ENCODE measurements at places on chromosomes 13 and 19.
A peak's percentile ranks its signal among the peaks of the same experiment; 100 is the strongest.

GRCh38 chr13:79548902-79549301 is 67.9 kb downstream of the NDFIP2 start:
- H3K4me1 ChIP-seq: no peaks in the 10 kb centered on the region
- H3K27me3 ChIP-seq: no peaks in the 10 kb centered on the region
- H3K36me3 ChIP-seq: no peaks in the 10 kb centered on the region
- no peak overlapping the region for H3K4me3 ChIP-seq
- no peak for DNase-seq
- H3K27ac ChIP-seq: no peak overlapping the region

GRCh38 chr13:32045982-32046785 is 14.6 kb downstream of the FRY start:
- H3K27me3 ChIP-seq: no peaks in the 10 kb centered on the region
- DNase-seq: no peak
- H3K36me3 ChIP-seq: no peaks in the 10 kb centered on the region
- H3K27ac ChIP-seq: peak overlapping the region; percentile 67

DNA sequence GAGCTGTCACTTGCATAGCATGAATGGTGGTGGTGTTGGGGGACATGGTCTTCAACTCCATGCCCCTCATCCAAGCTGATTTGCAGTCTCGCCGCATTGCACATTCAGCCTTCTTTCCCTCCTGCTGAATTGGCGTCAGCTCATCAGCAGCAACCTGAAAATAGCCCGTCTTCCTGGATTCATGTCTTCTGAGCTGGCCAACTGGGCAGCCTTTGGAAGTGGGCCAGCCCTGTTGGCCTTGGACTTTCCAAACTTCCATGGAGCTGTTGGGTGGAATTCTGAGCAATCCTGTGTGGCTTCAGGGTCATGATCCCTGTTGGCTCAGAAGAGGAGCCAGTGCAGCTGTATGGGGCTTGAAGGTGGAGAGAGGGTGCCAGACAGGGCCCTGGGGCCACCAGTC is 68.8 kb downstream of the ZNF536 start:
- H3K4me3 ChIP-seq: no peak overlapping the region
- no peaks in the 10 kb centered on the region for H3K27me3 ChIP-seq
- H3K4me1 ChIP-seq: no peaks in the 10 kb centered on the region
- no peak for DNase-seq
- H3K27ac ChIP-seq: no peak overlapping the region
- H3K36me3 ChIP-seq: no peaks in the 10 kb centered on the region

DNA sequence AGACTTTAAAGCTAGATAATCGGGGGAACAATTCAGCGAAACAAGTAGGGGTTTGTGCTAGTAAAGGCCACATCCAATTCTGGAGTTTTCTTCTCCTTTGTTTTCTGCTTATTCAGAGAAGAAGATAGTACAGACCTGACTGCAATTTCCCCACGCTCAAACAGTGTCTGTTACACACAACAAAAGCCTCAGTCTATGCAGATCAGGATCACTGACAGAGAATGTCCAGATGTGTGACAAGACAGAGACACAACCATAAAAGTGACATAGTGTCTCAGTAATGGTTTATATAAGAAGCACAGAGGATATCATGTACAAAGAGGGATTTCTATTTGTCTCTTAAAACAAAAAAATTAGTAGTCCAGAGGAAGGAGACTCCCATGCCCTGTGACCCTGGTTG is 70.7 kb upstream of the GTF3A start:
- H3K4me1 ChIP-seq: no peaks in the 10 kb centered on the region
- no peaks in the 10 kb centered on the region for H3K36me3 ChIP-seq
- DNase-seq: no peak
- H3K27ac ChIP-seq: no peak overlapping the region
- H3K4me3 ChIP-seq: no peak overlapping the region

- H3K4me1 ChIP-seq: no peaks in the 10 kb centered on the region
- no peaks in the 10 kb centered on the region for H3K27me3 ChIP-seq
- no peak overlapping the region for H3K4me3 ChIP-seq
- no peak for DNase-seq
- H3K27ac ChIP-seq: no peak overlapping the region
Observed at GRCh38 chr13:95349267-95349666, 48.0 kb upstream of the ABCC4 start.

DNA sequence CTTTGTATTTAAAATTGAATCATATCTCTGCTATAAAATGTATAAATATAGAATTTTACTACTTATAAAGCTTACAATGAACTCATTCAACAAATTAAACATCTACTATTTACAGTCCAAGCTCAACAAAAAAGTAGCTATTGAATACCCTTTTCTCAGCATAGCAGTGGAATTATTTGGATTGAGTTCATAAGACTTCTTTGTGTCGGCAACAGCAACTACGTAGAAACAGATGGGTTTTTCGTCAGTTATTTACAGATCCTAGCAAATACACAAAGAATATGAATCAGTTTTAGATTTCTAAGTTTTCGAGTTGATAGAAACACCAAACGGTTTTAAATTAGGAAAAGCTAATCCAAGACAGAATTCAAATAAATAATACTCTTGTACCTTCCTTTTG is 10.4 kb upstream of the NEK3 start:
- no peak overlapping the region for H3K27ac ChIP-seq
- no peak overlapping the region for H3K4me3 ChIP-seq
- no peak for DNase-seq
- no peaks in the 10 kb centered on the region for H3K27me3 ChIP-seq
- no peaks in the 10 kb centered on the region for H3K4me1 ChIP-seq
- H3K36me3 ChIP-seq: no peaks in the 10 kb centered on the region

- H3K27ac ChIP-seq: no peak overlapping the region
- H3K27me3 ChIP-seq: no peaks in the 10 kb centered on the region
- no peak overlapping the region for H3K4me3 ChIP-seq
- DNase-seq: no peak
- H3K36me3 ChIP-seq: no peaks in the 10 kb centered on the region
- H3K4me1 ChIP-seq: peaks cover 3% of the 10 kb centered on the region
Observed at GRCh38 chr13:36108342-36108741, 22.8 kb downstream of the DCLK1 start.

DNA sequence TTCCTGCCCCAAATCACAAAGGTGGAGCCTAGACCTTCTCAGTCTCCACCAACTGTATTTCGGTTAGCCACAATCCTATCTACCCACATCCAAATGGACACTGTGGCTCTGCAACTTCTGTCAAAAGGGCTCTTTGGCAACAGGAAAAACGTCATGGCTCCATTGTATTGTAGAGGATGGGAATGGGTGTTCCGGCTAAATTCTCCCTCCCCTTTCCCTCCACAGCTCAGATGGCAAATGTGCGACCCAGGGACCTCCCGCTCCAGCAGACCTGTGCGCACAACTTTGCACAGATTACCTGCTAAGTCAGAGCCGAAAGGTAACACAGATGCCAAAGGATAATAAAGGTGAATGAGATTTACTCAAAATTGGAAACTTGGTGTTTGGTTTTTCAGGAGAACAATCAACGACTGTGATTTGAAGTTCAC is 968 bp upstream of the KL start:
- peaks cover 4% of the 10 kb centered on the region for H3K4me1 ChIP-seq
- no peaks in the 10 kb centered on the region for H3K36me3 ChIP-seq
- no peak overlapping the region for H3K4me3 ChIP-seq
- no peaks in the 10 kb centered on the region for H3K27me3 ChIP-seq
- H3K27ac ChIP-seq: peak overlapping the region; percentile 72
- no peak for DNase-seq

GRCh38 chr13:98974053-98974452 is 3.8 kb downstream of the DOCK9 start:
- no peaks in the 10 kb centered on the region for H3K36me3 ChIP-seq
- H3K4me3 ChIP-seq: no peak overlapping the region
- H3K4me1 ChIP-seq: no peaks in the 10 kb centered on the region
- H3K27ac ChIP-seq: peak overlapping the region; percentile 27

DNA sequence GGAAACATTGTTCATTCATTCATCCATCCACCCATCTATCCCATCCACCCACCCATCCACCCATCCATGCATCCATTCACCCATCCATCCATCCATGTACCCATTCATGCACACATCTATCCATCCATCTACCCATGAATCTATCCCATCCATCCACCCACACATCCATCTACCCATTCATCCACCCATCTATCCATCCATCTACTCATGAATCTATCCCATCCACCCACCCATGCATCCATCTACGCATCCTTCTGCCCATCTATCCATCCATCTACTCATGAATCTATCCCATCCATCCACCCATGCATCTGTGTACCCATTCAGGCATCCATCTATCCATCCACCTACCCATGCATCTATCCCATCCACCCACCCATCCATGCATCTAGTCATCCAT is 51.6 kb upstream of the URI1 start:
- H3K27ac ChIP-seq: no peak overlapping the region
- no peak overlapping the region for H3K4me3 ChIP-seq
- no peak for DNase-seq
- H3K36me3 ChIP-seq: no peaks in the 10 kb centered on the region
- no peaks in the 10 kb centered on the region for H3K4me1 ChIP-seq
- H3K27me3 ChIP-seq: no peaks in the 10 kb centered on the region

DNA sequence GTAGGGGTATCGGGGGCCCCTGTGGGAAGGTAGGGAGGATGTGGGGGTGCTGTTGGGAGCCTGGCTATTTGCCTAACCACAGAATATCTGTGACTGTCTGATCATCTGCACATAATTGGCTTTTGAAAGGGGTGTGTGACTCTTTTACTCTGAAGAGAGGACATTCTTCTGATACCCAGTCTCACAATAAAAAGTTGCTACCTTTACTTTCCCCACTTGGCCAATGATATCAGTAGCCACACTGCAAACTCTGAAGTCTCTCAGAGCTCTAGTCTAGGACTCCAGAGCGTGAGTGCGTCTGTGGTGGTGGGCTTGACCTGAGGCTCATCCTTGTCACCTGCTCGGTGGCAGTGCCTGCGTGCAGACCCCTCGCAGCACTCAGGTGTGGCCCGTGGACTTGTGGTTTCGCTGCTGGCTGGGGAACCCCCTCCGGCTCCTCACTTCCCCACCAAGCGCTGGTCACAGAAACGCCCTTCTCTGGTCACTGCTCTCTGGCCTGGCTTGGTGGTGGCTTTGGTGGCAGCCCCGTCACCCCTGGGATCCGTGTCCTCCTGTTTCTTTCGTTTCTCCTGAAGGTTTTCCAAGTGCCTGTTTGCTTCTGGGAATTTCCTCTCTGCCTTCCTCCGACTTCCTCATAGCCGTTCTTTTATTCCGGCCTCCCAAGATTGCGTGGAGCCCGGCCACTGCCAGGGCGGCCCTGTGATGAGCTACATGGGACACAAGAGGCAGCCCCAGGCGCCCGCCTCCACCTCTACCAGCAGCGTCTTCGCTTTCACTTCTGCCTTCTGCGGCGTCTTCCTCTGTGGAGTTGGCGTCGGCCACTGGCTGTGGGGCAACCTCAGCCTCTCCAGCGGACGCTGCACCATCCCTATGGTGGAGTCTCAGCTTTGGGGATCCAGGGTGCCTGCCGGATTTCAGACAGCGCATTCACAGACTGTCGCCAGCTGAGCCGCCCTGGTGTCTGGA is 78.0 kb downstream of the ATP11A start:
- H3K4me3 ChIP-seq: no peak overlapping the region
- H3K27ac ChIP-seq: no peak overlapping the region
- no peaks in the 10 kb centered on the region for H3K27me3 ChIP-seq
- H3K36me3 ChIP-seq: no peaks in the 10 kb centered on the region
- DNase-seq: no peak

GRCh38 chr19:929891-930258 is 4.0 kb downstream of the ARID3A start:
- DNase-seq: no peak
- no peaks in the 10 kb centered on the region for H3K36me3 ChIP-seq
- no peaks in the 10 kb centered on the region for H3K4me1 ChIP-seq
- H3K4me3 ChIP-seq: no peak overlapping the region
- no peaks in the 10 kb centered on the region for H3K27me3 ChIP-seq

GRCh38 chr19:5108123-5108596 is 139.2 kb downstream of the KDM4B start:
- no peaks in the 10 kb centered on the region for H3K27me3 ChIP-seq
- no peak for DNase-seq
- H3K36me3 ChIP-seq: no peaks in the 10 kb centered on the region
- H3K4me1 ChIP-seq: no peaks in the 10 kb centered on the region

DNA sequence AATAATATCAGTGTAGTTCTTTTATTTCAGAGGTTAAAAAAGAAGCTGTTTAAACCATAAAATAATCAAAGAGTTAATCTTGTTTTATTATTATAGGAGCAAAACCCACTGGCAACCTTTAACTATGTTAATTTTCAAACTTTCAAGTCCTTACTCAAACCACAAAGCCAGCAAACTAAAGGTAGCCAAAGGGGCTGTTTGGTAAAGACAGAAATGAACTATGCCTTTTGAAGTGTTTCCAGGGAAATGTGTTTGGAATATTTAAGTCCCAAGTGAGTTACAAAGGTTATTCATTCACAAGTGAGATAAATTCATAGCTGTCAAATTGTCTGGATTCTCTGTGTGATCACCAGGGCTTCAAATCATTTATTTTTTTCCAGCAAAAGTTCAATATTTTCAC is 264.7 kb downstream of the MZT1 start:
- no peaks in the 10 kb centered on the region for H3K36me3 ChIP-seq
- no peaks in the 10 kb centered on the region for H3K27me3 ChIP-seq
- no peak overlapping the region for H3K27ac ChIP-seq
- H3K4me1 ChIP-seq: no peaks in the 10 kb centered on the region
- no peak overlapping the region for H3K4me3 ChIP-seq

DNA sequence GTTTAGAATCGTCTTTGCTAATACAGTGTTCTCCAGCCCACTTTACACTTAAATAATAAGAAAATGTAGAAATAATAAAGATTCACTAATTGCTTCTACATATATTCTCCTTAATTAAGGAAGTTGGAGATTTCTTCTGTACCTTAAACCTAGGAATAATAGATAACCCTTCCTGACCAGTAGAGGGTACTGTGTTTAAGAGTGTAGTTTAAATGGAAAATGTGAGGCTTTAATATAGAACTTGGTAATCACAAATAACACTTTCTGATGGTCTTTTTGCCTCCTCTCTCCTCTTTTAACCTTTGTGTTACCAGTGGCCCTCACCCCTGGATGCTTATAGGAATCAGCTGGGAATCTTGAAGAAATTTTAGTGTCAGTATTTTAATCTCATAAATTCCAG is 20.7 kb downstream of the POMP start:
- no peaks in the 10 kb centered on the region for H3K4me1 ChIP-seq
- H3K27ac ChIP-seq: no peak overlapping the region
- H3K27me3 ChIP-seq: no peaks in the 10 kb centered on the region
- H3K36me3 ChIP-seq: no peaks in the 10 kb centered on the region
- no peak overlapping the region for H3K4me3 ChIP-seq
- DNase-seq: no peak

DNA sequence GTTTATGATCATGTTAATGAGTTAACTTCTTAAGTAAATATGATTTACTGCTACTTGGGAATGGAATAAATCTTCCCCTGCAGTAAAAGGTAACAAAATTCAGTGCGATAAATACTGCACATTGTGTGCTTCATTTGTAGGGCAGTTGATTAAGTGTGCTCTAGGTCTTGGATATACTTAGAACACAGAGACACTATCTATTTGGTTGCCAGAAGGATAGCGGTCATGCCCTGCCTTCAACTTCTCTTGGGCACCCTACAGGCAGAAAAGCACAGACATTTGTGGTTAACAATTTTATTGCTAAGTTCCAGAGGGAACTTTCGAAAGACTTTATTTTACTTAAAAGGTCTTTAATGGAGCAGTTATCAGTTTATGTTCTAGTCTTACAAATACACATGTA is 605.8 kb downstream of the PCDH9 start:
- no peaks in the 10 kb centered on the region for H3K36me3 ChIP-seq
- H3K27me3 ChIP-seq: no peaks in the 10 kb centered on the region
- H3K4me3 ChIP-seq: no peak overlapping the region
- DNase-seq: no peak
- no peaks in the 10 kb centered on the region for H3K4me1 ChIP-seq
- H3K27ac ChIP-seq: no peak overlapping the region

- no peak overlapping the region for H3K4me3 ChIP-seq
- no peaks in the 10 kb centered on the region for H3K4me1 ChIP-seq
- no peaks in the 10 kb centered on the region for H3K27me3 ChIP-seq
- no peaks in the 10 kb centered on the region for H3K36me3 ChIP-seq
- DNase-seq: no peak
- H3K27ac ChIP-seq: no peak overlapping the region
Observed at GRCh38 chr13:19772306-19772705, 10.4 kb downstream of the PSPC1 start.

Data from uterus (tissue), 4 donors.